Myometrial cell (primary cell): ENCODE measurements at places on chromosomes 11 and 22. TPM values are rescaled to one million over a fixed set of nuclear protein-coding genes. Genes with fewer than 3 reads are reported as not detected.

The DEFB131B gene
- total RNA-seq = not detected in 2 replicates

The OVOL1 gene
- not detected in 2 replicates for total RNA-seq

The HPX gene
- not detected in 2 replicates for total RNA-seq

The TMEM191C gene
- total RNA-seq = 0.29 and 0.71 TPM in 2 replicates

The ATP6V1E1 gene
- total RNA-seq = 125 and 152 TPM in 2 replicates

The HOATZ gene
- total RNA-seq = not detected in 2 replicates

The ASPHD2 gene
- 0.86 and 0.89 TPM in 2 replicates for total RNA-seq

The C11orf16 gene
- total RNA-seq = not detected in 2 replicates

The PDGFD gene
- 4.3 and 7.1 TPM in 2 replicates for total RNA-seq

The MYO7A gene
- total RNA-seq = not detected in 2 replicates

The SNX32 gene
- total RNA-seq = 0.58 and 1.1 TPM in 2 replicates

The NECTIN1 gene
- total RNA-seq = 4.0 and 4.1 TPM in 2 replicates

The APOA1 gene
- total RNA-seq = 0.35 TPM in 1 of 2 replicates, not detected in the other

The KCNK4 gene
- 0.35 TPM in 1 of 2 replicates, not detected in the other for total RNA-seq

The KCNC1 gene
- total RNA-seq = not detected in 2 replicates

The RABL2B gene
- total RNA-seq = 11.9 and 19.6 TPM in 2 replicates

The GPHA2 gene
- not detected in 2 replicates for total RNA-seq

The P2RY2 gene
- total RNA-seq = not detected in 2 replicates

The GGTLC3 gene
- total RNA-seq = not detected in 2 replicates

The MS4A13 gene
- not detected in 2 replicates for total RNA-seq

The POU2AF1 gene
- not detected in 2 replicates for total RNA-seq

The TUG1 gene
- total RNA-seq = 22.8 and 41.6 TPM in 2 replicates

The OR52H1 gene
- not detected in 2 replicates for total RNA-seq

The NLRP14 gene
- total RNA-seq = under 0.01 TPM in 1 of 2 replicates, not detected in the other

The IL17RA gene
- 6.4 and 6.6 TPM in 2 replicates for total RNA-seq

The RCOR2 gene
- total RNA-seq = 1.7 and 3.0 TPM in 2 replicates

The PNPLA5 gene
- total RNA-seq = not detected in 2 replicates

The TRMU gene
- total RNA-seq = 26.2 and 27.7 TPM in 2 replicates

The FADS1 gene
- 201 and 205 TPM in 2 replicates for total RNA-seq

The MFRP gene
- total RNA-seq = not detected in 2 replicates

The SLC22A8 gene
- not detected in 2 replicates for total RNA-seq
